Stimulated activated CD4-positive, alpha-beta T cell treated with anti-CD3 and anti-CD28 coated beads, TNF-alpha, amount 100 ng/mL, for 1 hour (primary cell): ENCODE measurements at places on chromosomes 12 and 14.

DNA sequence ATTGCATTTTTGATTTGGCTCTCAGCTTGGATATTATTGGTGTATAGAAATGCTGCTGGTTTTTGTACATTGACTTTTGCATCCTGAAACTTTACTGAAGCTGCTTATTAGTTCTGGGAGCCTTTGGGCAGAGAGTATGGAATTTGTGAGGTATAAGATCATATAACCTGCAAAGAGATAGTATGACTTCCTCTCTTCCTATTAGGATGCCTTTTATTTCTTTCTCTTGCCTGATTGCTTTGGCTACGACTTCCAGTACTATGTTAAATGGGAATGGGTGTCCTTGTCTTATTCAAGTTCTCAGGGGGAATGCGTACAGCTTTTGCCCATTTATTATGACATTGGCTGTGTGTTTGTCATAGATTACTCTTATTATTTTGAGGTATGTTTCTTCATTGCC, 23.5 kb downstream of the SCFD1 start:
- DNase-seq = no peak

- no peak for DNase-seq
These were observed 328.1 kb downstream of the ATP23 start for GRCh38 chr12:58269476-58269875.

- DNase-seq = no peak
These were observed 392.8 kb downstream of the SOX5 start for GRCh38 chr12:23556661-23557060.

DNA sequence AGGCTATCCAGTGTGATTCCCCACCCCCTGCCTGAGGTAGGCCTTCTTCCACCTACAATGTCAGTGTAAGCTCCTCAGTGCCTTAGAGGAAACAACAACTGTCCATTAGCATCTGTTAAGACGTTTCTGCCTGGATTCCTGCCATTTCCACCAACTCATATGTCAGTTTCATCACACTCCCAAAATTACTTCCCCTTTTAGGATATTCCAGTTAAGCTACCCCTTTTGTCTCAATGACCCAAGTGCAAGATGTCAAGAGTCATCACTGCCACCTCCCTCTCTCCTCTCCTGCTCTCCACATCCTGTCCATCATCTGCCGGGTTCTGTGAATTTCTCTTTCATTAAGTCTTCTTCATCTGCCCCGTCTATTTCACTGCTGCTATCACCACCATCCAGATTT, 189.4 kb downstream of the DPF3 start:
- DNase-seq = no peak

DNA sequence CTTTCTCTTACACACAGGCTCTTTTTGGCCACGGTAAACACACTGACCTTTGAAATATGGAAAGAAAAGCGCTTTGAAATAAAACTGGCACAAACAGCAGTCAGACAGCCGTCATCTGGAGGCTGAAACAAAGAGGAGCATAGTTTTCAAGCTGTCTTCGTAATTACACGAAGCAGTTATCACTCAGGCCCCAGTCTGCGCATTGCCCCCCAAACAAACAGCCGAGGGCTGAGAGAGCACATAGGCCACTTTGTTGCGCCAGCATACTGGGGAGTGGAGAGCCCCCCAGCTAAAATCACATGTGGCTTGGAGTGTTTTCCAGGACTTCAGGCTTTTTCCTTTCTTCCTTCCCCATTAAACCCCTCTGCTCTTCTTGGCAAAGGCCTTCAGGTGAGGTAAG, 142.9 kb upstream of the BTG1 start:
- no peak for DNase-seq

DNA sequence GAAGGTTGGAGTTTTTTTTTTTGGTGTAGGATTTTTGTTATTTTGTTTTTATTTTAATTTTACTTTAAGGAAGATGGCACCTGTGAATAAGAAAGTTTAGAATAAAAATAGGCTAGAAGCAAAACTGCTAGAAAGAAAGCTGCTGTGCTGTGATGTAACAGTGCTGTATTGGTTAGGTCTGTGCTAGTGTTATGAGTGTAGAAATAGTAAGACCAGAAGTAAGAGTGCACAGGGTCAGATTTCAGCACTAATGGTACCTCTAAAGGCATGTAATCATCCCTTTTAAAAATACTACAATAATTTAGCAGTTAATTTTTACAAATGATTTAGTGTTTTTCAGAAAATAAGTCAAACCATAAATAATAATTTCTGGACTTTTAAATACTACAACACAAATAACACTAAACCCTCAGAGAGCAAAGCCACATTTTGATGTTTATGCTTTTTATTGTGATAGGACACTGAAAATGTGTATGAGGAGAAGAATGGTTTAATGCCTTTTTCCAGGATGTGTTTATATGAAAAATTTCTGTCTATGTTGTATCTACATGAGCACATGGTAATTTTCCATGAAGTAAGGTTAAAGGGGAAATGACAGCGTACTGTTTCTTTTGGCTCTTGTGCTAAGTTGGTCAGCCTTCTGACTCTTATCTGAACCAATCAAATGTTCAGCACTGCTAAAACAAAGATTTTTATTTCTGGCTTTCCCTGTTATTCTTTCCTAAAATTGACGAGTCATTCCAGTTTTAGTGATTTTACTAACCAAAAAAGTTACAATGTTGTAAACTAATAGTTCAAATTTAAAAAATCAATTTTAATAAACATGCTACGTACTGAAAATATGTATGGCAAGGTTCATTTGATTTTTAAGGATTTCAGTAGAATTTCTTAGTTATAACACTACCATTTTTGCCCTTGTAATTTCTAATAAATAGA, 96.1 kb downstream of the PPHLN1 start:
- DNase-seq = no peak

DNA sequence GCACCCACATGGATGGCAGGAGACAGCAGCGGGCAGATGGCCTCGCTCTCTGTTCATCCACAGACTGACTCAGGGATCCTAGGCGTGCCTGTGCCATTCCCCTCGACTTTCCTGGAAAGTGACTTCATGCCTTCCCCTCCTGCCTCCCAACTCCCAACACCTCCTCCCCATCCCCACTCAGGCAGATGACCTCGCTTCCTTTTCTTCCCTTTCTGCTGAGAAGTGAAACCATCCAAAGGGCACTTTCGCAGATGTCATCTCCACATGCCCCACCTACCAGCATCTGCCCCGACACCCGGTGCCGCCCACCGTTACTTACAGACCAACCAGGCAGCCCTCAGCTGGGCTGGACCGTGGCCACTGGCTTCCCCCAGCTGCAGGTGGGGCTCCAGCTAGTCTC, 29.6 kb downstream of the BEGAIN start:
- DNase-seq = no peak

DNA sequence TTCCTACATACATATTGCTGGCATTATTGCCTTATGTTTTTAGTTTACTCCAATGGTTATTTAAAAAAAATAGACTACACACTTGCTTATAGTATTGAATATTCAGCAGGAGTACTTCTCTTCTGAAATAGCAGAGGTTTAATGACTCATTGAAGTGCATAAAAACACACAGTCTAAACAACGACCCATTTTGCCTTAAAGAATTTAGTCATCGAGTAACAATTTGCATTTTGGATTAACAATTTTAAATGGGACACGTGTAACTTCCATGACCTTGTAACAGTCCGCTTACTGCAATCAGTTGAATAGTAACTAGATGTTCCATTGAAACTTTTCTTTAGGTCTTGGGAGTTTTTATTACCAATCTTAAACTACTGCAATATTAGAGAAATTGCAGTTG, 9.0 kb downstream of the TRHDE start:
- no peak for DNase-seq

GRCh38 chr12:41527534-41528116, 339.5 kb downstream of the PDZRN4 start:
- DNase-seq = no peak

GRCh38 chr12:54075974-54076373, 22.3 kb downstream of the HOXC4 start:
- DNase-seq = no peak

DNA sequence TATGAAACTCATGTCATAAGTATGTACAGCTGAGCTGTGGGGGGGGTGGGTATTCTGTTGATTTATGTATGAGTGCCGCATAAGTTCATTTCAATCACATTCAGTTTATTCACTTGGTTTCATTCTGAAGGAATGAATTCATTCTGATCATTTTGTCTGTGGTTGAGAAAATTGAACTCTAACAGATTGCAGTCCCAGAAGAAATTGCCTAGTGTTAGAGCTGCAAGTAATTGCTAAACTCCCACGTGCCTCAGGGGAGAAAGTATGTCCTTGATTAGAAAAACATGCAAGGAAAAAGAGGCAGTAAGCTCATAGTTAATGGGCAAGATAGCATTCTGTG, 442.4 kb upstream of the MGAT4C start:
- DNase-seq = no peak

DNA sequence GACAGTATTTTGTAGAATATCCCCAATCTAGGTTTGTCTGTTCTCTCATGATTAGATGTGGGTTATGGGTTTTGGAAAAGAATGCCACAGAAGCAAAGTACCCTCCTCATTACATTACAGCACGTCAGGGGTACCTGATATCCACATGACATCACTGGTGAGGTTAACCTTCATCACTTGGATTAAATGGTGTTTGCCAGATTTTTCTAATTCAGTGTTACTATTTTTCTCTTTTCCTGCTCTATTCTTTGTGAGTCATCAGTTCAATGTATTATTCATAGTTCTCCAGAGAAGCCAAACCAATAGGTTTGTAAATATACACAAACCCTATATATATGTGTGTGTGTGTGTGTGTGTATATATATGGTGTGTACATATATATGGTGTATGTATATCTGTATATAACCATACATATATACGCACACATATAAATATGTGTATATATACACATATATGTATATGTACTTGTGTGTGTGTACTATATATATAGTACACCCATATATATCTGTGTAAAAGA, 131.4 kb downstream of the LMNTD1 start:
- DNase-seq = no peak

DNA sequence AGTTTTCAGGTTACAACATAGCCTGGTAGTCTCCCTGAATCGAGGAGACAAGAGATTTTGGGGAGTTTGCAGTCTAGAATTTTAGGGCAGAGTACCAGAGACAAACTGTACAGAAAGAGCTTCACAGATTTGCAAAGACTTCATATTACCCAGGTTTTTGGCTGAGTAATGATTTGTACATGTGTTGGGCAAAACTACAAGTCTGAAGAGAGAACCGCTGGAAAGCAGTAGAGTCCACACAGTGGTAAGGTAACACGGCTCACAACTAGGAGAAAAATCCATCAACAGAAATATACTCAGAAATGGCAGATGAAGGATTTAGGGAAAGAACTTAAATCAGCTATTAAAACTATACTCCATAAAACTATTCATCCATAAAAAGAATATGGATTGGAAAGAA, 25.7 kb downstream of the FBXO33 start:
- DNase-seq = no peak

DNA sequence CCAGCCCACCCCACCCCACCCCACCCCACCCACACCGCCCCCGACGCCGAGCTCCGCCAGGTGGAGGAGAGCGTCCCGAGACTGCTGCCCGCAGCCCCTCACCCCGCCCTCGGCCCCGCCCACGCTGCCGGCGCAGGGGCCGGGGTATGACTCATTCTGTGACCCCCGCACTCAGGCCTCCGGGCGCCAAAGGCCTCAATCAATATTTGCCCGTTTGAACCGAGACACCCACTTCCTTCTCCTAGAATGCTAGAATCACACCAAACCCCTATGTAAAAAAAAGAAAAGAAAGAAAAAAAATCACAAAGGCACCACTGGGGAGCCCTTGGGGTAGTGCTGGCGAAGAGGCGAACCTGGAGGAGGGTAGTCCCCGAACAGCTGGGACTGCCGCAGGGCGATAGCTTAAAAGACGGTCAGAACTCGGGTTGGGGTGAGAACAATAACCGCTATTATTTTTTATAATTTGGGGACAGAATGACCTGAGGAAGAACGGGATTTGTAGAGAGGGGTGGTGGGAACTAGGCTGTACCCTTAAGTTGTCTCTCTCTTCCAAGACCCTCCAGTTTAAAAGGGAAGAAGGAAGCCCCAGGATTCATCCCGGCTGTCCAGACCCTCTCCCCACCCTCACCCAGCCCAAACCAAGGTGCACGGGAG, 894 bp downstream of the KRT8 start:
- no peak for DNase-seq

- DNase-seq = no peak
These were observed 98.1 kb downstream of the GAS2L3 start for GRCh38 chr12:100671396-100672074.

DNA sequence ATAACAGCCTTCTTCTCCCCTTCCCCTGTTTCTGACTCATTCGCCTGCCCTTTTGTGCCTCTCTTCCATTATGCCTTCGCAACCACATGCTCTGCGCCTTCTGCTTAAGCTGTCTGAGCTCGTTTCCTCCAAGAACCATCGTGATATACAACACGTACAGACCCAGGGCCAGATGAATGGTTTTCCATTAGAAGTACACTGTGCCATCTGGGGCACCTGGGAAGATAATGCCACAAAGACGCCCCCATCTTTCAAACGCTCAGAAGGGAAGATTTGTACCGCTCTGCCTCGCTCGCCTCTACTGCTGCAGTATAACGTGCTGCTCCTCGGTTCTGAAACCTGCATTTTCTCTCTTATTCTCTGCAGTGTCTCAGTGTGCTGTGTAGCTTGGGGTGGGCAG, 470.9 kb upstream of the STXBP6 start:
- DNase-seq = no peak

DNA sequence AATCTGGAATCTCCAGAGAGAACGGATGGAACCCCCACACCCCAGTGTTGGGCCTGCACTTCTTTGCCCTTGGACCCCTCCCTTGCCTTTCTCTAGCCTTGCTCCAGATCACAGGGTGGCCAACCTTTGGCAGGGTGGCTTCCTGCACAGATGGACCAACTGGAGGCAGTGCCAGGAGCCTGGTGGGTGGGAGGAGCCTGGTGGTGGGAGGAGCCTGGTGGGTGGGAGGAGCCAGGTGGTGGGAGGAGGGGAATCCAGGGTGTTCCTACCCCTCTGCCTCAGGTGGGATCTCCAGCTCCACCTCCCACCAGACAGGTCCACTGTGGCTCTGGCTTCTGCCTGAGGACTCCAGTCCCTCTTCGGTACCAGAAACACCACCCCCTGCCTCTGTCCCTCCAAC, 15.0 kb upstream of the ORAI1 start:
- no peak for DNase-seq

DNA sequence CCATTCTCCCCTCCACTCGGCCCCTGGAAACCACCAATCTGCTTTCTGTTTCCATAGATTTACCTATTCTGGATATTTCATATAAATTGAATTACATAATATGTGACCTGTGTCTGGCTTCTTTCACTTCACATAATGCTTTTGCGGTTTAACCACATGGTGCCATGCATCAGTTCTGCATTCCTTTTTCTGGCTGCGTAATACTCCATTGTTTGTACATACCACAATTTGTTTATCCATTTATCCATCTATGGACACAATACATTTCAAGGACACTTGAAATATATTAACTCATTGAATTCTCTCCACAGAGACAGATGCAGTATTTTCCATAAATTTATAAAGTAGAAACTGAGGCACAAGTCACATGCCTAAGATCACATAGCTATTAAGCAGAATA, 110.3 kb upstream of the ETV6 start:
- no peak for DNase-seq
